ENCODE measurements at places on chromosomes 2 and 18.

GRCh38 chr2:182593394-182593975 lies 122.6 kb upstream of the DNAJC10 start:
- DNase-seq = no peak

DNA sequence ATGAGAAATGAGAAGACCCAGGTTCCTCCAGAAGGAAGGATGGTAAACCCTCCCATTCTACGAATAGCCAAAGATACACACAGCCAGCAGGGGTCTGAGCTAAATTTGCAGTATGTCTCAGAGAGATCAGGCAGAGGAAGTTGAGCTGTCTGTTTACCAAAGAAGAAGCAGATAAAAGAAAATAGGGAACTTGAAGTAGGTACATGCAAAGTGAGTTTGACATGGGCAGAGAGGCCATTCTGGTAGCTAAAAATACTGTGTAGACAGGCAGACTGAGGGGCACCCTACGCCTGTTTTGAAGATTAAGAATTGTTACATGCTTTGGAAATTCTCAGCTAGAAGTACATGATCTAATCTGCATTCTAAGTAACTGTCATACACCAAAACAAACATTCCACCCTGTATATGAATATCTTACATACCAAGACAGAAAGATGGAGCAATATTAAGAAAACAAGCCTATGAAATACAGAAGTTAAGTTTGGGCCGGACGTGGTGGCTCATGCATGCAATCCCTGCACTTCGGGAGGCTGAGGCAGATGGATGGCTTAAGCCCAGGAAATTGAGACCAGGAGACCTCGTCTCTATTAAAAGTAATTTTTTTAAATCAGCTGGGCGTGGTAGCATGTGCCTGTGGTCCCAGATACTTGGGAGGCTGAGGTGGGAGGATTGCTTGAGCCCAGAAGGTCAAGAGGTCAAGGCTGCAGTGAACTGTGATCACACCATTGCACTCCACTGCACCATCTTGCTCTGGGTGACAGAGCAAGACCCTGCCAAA lies 157.9 kb downstream of the ANKRD44 start:
- no peak for DNase-seq

DNA sequence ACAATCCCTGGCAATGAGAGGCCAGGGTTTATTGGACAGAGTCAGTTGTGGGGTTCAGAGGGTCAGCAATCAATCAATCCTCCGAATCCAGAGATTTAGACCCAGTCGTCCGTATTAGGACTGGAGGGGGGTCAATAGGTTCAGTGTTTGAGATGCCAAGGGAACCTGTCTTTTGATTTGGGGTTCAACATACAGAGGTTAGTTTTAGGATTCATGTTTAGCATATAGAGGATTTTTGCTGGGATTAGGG lies 292 bp downstream of the GMPPA start:
- DNase-seq = no peak

DNA sequence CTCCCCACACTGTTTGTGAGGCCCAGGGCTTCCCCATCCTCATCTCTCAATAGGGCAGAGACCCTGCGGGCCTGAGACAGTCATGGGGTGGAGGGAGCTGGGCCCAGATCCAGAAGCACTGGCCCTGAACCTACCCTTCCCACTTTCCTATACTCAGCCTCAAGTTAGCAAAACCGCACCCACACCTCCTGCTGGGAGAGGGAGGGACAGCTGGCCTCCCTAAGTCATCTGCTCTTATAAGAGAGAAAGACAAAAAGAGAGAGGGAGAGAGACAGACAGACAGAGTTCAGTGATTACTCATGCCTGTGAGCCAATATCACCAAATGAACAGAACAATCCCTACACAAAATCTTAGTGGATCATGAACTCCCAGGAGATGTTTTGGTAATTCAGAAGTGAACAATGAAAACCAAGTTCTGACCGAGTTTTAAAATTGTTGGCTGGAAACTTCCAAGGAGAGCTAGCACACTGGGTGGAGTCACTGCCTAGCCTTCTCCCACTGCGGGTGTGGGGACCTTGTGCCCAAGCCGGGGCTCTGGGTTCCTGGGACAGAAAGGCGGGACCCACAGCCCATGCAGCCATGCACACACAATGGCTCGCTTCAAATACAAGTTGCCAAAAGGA lies 130.5 kb downstream of the PXDN start:
- no peak for DNase-seq

GRCh38 chr18:11909591-11910026 lies 1.5 kb upstream of the MPPE1 start:
- DNase-seq = no peak

Measured in SHP77 (cell line).